ENCODE measurements at places on chromosomes 16 and 17. TPM values are rescaled to one million over a fixed set of nuclear protein-coding genes. Genes with fewer than 3 reads are reported as not detected.
A peak's percentile ranks its signal among the peaks of the same experiment; 100 is the strongest.

GRCh38 chr16:49596068-49596467, 222.5 kb downstream of the C16orf78 start:
- no peak for DNase-seq

DNA sequence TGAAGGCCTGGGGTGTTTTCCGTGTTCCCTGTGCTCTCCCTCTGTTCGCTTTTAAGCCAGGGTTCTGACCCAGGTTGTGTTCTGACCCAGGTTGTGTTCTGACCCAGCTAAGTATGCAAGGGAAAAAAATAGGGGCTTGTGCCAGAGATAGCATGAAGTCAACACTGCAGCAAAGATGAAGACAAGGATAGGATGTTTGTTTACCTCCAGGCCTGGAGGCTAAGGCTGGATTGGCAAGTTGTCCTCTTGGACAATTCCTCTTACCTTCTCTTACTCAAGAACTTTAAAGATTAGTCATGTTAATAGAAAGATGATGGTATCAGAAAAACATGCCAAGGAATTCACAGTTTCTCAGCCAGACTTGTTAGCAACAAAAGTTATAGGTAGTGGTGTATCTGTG, 19.4 kb downstream of the LYRM9 start:
- DNase-seq = no peak

- DNase-seq = peak; percentile 87
Measured at GRCh38 chr17:7241783-7242716, at the start of gene GABARAP. TSS of gene GABARAP (minus strand) at chr17:7242449. CDS start at chr17:7242330, 119 bp downstream.

DNA sequence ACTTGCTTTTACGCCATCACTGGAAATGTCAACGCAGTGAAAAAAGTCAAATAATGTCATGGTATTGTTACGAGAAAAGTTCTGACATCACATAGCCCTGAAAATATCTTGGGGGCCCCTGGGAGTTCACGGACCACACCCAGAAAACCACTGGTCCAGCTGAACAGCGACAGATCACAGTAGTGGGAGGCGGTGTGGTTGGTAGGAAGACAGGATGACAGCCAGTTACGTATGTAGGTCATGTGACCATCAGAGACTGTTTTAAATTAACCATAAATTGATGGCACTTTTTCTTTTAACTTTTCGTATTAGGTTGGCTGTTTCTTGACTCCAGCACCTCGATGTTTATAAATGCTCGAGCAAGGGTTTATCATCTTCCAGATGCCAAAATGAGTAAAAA, 11.9 kb downstream of the ERCC4 start:
- DNase-seq = no peak

- DNase-seq = peak; percentile 55
Measured at GRCh38 chr17:10114931-10115535, 83.4 kb downstream of the GAS7 start.

GRCh38 chr16:3591436-3591803, 14.2 kb upstream of the NLRC3 start:
- DNase-seq = no peak

EVI2B gene
- 130 TPM for total RNA-seq

- DNase-seq = peak; percentile 31
Measured at GRCh38 chr17:73998653-73999645, 204.5 kb upstream of the RPL38 start.

KCNH4 gene
- total RNA-seq = 0.35 TPM

DNA sequence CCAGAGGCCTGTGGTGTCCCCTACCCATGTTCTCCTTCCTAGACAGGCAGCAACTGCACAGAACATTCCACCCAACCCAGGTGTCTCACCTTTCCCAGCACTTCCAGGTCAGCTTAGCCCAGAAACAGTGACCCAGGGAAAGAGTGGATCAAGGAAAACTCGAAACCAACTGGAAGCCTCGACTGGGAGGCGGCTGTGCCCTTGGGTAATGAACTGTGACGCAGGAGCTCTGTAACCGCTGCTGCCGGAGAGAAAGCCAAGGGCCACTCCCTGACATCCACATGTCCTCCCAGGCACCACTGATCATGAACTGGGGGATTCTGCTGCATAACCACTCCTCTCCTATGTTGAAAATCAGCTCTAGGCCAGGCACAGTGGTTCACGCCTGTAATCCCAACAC, 34.4 kb downstream of the WDR59 start:
- no peak for DNase-seq

DNA sequence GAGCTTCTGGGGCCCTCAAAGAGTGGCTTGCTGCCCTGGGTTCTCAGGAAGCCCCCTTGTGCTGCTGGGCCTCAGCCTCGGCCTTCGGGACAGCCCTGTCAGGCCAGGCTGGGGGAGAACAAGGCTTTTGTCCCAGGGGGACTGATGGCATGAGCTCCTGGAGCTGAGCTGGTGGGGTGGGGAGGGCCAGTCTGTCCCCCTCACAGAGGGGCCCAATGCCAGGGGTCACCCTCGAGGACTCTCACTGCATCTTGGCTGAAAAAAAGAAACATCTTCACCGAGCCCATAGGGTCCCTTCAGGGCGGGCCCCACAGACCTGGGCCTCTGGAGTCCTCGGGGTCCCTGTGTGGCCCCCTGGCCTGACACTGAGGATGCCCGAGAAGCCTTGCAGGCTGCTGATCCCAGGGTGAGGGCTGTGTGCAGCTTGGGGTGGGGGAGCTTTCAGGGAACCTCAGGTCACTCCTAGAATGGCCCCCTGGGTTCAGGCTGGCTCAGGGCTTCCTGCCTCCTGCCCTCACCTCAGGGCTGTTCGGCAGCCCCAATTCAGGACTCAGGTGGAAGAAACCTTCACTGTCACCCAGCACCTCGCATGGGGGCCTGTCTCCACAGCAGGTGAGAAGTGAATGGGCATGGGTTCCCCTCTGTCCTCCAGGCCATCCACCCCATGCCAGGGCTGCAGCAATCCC, 90.5 kb downstream of the TNFRSF13B start:
- no peak for DNase-seq

- peak; percentile 85 for DNase-seq
Measured at GRCh38 chr17:49997773-49998703, 3.0 kb upstream of the DLX3 start.

WFDC1 gene
- total RNA-seq = not detected

GRCh38 chr16:55370762-55371482, 46.9 kb downstream of the IRX6 start:
- DNase-seq = no peak

DNA sequence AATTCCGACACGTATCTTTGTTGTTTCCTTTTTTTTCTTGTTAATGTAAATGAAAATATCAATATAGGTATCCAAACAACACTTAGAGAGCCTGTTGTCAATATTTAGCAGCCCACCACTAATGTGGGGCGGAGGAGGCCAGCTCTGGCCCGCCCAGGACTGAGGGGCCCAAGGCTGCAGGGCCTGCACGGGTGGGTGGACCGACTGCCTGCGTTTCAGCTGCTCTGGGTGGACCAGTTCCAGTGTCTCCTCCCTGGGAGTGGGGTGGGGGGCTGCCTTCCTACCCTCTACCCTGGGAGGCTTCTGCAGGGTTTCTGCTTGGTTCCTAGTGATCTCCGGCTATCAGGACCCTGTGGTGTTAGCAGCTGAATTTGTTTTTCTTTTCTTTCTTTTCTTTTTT, 15.9 kb upstream of the ADGRG1 start:
- DNase-seq = no peak

DNA sequence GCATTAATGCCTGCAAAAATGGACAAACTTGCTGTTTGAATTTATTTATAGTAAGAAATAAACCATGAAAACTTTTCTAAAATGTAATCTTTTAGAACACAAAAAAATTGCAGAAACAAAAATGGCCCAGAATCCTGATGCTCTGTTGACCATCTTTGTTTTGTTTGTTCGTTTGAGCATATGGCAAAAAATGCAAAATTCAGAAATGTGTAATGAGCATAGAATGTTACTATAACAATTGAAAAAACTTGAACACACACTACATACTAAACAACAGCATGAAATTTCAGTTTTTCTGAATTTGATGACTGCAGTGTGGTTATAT, 1.1 kb upstream of the KPNA2 start:
- no peak for DNase-seq

C16orf96 gene
- total RNA-seq = 0.50 TPM

DNA sequence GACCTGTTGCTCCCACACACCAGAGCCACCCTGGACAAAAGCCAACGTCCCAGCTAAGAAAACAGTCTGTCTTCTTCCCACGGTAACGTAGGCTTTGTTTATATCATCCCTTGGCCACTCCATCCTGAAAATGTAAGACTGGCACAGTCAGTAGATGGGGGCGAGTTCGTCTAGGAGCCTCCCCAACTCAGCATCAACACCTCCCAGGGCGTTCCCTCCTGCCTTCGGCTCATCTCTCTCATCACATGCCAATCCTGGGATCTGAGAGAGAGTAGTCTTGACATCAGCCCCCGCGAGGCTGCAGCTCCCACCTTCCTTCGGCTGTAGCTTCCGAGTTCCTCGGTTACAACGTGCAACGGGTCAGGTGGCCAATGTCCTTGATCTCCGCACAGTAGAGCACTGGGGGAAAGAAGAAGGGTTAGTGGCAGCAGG, 894 bp downstream of the RNF227 start:
- no peak for DNase-seq

ACAP1 gene
- 774 TPM for total RNA-seq

DNA sequence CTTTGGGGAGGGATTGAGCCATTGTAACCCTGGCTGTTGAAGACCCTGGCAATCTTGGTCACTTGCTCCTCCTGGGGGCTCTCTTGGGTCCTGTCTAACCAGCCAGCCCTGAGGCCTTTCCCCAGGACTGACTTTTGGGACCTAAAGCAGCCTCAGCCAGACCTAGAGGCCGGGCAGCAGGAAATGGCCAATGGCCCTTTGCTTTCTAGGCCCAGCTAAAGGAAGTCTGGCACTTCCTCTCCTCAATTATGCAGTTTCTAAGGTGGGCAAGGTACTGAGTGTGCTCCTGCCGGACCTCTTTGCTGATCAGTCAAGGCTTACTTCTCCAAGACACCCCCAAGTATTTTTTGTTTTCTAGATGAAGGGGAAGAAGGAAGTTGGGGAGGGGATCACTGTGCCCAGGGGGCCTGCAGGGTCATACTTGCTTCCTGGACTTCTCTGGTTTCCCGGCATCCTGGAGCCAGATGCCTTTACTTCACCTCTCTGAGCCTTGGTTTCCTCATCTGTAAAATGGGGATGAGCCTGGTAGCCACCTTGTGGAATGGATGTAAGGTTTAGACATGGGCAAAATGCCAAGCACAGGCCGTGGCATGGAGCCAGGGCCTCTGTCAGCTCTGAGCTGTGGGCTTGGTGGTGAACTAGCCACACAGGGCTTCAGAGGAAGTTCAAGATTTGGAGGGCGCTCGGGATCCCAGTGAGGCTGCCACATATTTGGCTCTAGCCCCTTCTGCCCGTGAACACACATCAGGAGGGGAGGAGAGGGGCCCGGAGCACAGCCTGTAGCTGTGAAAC, 8.6 kb downstream of the CX3CL1 start:
- DNase-seq = no peak

SLC16A13 gene
- total RNA-seq = 15.6 TPM

DNA sequence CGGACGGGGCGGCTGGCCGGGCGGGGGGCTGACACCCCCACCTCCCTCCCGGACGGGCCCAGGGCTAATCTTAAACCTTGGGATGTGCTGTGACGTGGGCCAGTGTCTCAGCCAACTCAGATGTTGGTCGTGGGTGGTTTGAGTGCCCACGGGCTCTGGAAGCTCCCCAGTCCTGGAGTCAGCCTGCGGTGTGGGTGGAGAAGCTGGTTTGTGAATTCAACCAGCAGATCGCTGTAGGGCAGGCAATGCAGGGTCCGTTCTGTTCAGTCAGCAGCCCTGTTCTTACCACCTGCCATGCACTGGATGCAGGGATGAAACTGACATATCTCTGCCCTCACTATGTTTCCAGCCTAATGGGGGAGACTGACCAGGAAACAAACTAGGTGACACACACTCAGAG, 8.0 kb upstream of the ZNF500 start:
- DNase-seq = no peak

DNA sequence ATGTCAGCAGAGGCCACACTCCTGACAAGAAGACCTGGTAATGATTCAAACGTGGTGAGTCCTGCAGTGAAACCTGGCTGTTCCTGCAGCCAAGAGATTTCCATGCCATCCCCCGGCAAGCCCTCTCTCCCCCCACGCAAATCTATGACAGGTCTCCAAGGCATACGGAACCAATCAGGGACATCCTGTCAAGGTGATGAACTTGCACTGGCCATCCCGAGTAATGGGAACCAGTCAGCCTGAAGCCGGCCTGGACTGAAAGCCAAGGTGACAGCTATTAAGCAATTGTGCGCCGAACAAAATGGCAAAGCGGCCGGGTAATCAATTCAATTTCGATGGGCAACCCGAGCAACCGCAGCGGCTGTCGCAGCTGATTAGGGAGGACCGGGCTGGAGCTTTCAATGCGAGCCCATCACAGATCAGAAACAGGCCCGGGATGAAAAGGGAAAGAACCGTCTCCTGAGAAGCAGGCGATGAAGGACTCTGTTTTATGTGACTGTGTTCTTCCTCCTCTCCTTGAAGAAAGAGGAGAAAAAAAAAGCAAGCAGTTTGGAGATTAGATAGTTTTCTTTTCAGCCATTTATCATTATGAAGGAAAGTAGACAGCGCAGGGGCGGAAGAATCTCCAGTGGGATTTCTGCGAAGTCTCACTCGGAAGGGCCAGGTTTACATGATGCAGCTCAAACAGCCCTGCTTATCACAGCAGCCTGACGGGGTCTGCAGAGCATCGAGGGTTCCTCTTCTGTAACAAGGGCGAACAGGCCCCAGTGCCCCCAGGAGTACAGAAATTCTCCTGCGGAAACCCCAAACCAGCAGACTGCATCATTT, 35.2 kb downstream of the TBX4 start:
- no peak for DNase-seq

CRAMP1 gene
- total RNA-seq = 26.4 TPM

KATNIP gene
- total RNA-seq = 19.9 TPM

DNA sequence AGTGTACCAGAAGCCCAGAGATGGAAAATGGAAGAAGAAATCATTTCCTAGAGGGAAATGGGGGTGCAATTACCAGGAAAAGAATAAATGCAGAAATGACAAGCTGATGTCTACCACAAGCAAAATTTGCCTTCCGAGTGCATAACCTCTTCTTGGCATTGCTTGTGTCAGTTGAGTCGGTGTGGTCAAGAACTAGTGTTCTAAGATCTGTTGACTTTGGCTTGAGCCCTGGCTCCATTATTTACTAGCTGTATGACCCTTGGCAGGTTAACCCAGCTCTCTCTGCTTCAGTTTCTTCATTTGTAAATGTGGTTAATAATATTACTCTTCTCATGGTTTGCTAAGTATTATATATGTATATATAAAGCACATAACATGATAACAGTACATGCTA, 273.0 kb upstream of the IRX5 start:
- DNase-seq = no peak
